ENCODE measurements at places on chromosomes 16 and 17.

GRCh38 chr17:55219934-55220333 lies 44.8 kb upstream of the HLF start:
- peak; percentile 4 for DNase-seq

- no peak for DNase-seq
Measured at GRCh38 chr17:45719335-45720071, 64.6 kb upstream of the CRHR1 start.

GRCh38 chr16:26396511-26397235 lies 670.1 kb upstream of the C16orf82 start:
- no peak for DNase-seq

GRCh38 chr17:68700421-68700820 lies 99.3 kb upstream of the FAM20A start:
- DNase-seq, result no peak

DNA sequence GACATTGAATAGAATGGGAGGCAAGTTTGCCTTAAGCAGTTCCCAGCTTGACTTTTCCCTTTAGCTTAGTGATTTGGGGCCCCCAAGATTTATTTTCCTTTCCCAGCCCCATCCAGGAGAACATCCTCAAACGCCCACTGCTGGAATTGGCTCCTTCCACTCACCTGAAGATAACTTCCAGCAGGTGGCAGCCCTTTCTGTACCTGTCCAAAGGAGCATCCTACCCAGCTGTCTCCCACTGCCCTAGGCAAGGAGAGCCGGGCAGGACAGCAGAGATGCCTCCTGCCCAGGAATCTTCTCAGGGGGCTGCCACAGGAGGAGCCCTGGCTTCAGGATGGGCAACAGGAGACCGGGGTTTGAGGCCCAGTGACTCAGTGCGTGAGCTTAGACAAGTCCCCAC lies 6.4 kb downstream of the CACNG5 start:
- no peak for DNase-seq

DNA sequence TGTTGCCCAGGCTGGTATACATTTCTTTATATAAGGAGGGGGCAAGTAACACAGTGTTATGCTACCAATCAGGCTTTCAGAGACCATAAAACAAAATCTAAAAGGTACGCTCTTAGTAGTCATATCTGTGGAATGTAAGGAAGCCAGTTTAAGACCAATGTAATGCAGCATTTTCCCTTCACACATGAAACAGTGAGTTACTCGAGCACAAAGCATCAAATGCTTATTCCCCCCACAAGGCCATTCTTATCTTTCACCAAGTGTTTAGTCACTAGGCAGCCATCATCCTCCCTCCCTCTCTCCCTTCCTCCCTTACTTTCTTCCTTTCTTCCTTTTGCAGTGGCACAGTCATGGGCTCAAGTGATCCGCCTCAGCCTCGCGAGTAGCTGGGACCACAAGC lies 12.8 kb downstream of the HMOX2 start:
- no peak for DNase-seq

- no peak for DNase-seq
Measured at GRCh38 chr16:13997526-13997925, 73.6 kb upstream of the MRTFB start.

- peak; percentile 55 for DNase-seq
Measured at GRCh38 chr16:68800257-68800875, 43.0 kb upstream of the TANGO6 start.

- DNase-seq, result no peak
Measured at GRCh38 chr16:29779474-29779873, 1.4 kb downstream of the ZG16 start.

DNA sequence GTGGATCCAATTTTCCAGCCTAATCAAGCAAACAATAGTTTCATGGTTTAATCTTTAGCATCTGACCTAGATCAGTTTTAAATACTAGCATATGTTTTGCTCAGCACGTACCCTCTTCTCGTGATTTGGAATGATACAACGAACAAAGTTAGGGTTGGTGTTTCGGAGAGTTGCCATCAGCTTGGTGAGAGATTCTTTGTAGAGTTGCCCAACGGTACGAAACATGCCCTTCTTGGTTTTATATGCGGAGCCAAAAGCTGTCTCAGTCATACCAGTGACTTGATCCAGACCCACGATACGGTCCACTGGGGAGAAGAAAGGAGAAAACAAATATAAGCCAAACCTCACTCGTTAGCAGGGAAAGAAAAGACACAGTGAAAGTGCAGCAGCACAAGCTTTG lies 85.3 kb downstream of the NDEL1 start:
- DNase-seq, result no peak

DNA sequence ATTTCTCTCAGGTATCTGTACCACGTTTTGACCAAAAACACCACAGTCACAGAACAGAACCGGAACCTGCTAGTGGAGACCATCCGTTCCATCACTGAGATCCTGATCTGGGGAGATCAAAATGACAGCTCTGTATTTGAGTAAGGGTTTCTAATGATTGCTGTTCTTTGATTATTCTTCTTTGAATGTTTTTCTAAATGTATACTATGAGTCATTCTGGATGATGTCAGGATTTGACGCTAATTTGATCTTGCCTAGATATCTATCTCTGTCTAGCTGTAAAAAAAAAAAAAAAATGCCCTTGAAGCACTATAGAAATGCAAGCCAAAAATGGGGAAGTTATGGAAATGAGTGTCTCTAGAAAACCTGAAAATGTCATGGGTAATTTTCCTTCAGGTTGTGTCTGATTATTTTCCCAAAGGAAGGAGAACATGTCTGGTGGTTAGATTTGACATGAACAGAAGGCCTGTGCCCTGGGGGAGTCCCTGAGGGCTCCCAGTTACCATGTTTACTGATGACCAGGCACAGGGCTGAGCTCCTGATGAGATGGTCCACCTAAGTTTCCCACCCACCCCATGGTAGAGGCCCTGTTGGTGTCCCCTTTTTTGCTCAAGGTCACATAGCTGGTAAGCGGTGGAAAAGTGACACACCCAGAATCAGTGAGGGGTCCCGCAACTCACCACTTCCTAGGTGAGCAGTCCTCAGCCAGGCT lies 13.6 kb downstream of the CLEC16A start:
- peak; percentile 17 for DNase-seq

DNA sequence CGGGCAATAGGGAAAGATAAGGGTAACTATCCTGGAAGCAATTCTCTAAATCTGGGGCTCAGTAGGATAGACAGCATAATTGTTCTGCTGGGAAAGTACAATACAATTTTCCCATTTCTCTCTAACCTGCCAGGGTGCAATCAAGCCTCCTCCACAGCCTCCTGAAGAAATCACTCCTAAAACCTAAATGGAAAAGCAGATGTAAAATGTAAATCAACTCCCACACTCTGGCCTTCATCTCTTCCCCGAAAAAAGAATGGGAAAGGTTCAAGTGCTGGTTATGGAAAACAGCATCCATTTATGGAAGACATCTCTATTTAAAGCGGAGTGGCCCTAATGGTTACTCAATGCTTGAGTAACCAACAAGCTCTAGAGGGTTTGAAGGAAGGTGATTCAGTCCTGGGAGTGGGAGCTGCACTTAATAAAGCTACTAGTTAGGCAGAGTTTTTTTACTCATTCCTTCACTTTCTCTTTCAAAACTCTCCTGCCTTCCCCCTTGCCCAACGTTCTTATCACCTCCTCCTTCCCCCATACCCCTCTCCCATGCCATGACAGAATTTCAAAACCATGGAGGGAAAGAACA lies 5.1 kb downstream of the MMD start:
- no peak for DNase-seq

GRCh38 chr17:31579265-31579664 lies 187.8 kb downstream of the RAB11FIP4 start:
- DNase-seq, result peak; percentile 69

GRCh38 chr17:4877089-4877488 lies 22.2 kb upstream of the C17orf107 start:
- DNase-seq, result no peak
